ENCODE measurements at places on chromosomes 4 and X.

GRCh38 chr4:145530189-145530588 lies 48.5 kb downstream of the SMAD1 start:
- no peak for DNase-seq

DNA sequence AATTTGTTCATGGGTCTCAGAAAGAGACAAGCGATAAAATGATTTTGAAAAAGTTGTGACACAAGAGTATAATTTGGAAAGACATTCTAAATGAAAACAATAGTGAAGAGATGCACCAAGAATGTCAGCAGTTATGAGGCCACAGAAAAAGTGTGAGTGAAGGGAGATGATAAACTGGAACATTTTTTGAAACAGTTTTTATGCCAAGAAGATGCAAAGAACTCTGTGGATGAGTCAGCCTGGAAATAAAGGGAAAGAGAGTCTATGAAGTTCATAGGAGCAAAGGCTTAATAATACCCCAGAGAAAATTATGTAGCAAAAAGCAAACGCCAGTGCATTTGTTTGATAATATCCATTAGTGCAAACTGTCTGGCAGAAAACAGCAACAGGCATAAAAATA lies 188.4 kb upstream of the TBC1D9 start:
- DNase-seq, result peak; percentile 87

GRCh38 chrX:135484641-135485289 lies 35.7 kb upstream of the INTS6L start:
- DNase-seq, result peak; percentile 46

GRCh38 chrX:23980011-23980441 lies 47.0 kb downstream of the KLHL15 start:
- no peak for DNase-seq

DNA sequence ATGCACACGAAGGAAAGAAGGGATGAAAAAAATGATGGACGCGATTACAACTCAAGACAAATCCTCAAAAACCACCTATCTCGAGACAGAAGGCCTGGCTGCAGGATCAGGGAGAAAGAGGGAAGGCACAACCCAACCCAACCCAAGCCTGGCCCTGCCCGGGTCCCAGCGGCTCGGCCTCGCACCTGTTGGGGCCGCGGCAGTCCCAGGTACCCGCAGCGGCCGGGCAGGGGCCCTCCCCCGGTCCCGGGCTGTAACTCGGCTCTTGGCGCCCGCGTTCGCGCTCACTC lies 464 bp downstream of the RASGEF1B start:
- no peak for DNase-seq

DNA sequence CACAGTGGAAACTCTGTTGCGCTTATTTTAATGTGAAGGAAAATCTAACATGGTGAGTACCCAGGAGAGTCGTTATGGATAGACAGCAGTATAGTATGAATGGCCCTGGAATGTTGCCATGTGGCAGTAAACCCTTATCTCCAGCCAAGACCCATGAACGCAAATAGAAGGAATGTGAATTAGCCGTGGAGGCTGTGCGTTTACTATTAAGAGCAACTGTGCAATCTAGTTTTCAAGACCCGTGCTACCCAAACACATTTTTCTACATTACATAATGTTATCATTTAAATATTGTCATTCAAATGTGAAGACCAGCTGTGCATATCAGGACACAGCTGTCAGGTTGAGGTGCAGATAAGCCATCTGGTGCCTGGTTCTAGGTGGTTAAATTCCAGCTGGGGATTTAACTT lies 13.3 kb upstream of the AGA start:
- peak; percentile 59 for DNase-seq

DNA sequence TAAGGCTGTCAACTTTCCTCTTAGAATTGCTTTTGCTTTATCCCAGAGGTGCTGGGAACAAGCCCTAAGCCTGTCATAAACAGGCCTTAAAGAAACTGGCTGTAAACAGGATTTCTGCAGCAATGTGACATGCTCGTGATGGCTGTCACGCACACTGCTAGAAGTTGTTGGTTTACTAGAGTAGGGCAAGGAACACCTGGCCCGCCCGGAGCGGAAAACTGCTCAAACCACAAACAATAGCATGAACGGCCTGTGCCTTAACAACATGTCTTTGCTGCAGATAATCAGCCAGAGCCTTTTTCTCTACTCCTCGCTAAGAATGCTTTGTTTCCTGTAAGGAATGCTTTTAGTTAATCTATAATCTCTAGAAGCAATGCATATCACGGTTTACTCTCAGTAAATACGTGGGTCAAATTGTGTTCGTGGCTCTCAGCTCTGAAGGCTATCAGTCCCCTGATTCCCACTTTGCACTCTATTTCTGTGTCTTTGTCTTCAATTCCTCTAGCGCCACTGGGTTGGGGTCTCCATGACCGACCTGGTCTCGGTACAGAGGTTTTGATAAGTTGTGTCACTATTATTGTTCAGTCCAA lies 318.3 kb downstream of the GLUD2 start:
- DNase-seq, result no peak

DNA sequence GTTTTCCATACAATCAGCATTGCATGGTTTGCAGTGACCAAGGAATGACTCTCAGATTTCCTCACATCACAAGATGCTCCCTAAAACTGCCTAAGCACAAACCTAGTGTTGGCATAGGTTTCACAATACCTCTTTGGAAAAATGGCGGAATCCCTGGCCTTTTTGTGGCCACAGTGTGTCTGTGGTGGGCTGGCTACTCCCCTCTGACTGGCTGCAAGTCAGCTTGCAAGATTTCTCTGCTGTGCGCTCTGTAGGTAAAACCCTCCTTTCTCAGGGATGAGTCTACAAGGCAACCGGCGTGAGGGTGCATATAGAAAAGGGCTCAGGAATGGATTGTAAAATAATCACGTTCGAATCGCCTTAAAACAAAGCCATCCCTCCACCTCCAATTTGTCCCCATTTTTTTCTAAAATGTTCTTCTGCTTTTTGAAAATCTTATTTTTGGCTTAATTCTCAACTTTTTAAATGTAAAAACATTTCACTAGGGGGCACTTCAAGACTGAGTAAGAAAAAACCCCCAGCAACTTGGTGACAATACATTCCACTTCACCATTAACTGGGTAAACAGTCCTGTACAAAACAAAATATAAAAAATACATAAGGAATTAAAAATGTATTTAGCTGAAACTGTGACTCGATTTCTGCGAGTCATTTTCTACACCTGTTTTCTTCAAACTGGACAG lies 235.6 kb downstream of the STIM2 start:
- DNase-seq, result no peak

- no peak for DNase-seq
Measured at GRCh38 chrX:121165930-121166359, 118.5 kb downstream of the GLUD2 start.

- no peak for DNase-seq
Measured at GRCh38 chr4:84051089-84051488, 448.0 kb downstream of the NKX6-1 start.

DNA sequence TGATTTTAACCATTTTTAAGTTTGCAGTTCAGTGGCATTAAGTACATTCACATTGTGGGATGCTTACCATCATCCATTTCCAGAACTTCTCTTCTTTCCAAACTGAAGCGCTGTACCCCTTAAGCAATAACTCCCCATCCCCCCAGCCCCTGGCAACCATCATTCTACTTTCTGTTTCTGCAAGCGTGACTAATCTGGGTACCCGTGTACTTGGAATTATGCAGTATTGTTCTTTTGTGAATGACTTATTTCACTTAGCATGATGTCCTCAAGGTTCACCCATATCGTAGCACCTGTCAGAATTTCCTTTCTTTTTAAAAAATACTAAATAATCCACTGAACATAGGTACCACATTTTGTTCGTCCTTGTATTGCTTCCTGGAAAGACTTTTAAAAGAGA lies 32.9 kb downstream of the USP9X start:
- DNase-seq, result no peak

- no peak for DNase-seq
Measured at GRCh38 chrX:25001808-25002660, 13.7 kb downstream of the ARX start.

- no peak for DNase-seq
Measured at GRCh38 chr4:6128221-6128850, 72.0 kb downstream of the JAKMIP1 start.

DNA sequence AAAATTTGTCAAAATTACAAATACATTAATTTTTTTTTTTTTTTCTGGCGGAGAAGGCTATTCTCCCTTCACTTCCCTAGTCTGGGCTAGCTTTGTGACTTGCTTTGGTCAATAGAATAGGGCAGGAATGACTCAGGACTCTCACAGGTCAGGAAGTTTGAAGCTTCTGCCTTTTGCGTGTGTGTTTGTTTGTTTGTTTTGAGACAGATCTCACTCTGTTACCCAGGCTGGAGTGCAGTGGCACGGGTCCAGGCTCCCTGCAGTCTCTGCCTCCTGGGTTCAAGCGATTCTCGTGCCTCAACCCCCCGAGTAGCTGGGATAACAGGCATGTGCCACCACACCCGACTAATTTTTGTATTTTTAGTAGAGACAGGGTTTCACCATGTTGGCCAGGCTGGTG lies 55.9 kb upstream of the USP9X start:
- no peak for DNase-seq

DNA sequence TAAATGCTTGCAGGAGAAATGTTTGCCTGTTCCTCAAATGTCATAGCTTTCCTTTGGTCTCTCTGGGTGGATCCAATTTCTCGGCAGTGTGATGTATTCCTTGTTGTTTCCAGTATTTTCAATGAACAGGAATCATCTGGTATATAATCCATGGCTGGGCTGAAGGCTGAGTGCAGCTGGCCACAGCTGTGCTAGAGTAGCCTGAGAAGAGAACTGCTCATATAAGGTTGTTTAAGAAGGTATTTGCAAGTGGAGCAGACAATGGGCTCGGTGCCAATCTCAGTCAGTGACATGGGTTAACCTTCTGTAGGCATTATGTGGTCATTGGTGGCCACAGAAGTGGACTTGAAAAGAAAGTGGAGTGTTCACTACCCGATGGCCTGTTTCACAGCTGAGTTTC lies 390.3 kb downstream of the SPRY1 start:
- peak; percentile 33 for DNase-seq

- DNase-seq, result no peak
Measured at GRCh38 chr4:62717154-62717553, 1517.0 kb downstream of the ADGRL3 start.

- DNase-seq, result peak; percentile 35
Measured at GRCh38 chr4:141668200-141668910, 32.0 kb downstream of the IL15 start.

DNA sequence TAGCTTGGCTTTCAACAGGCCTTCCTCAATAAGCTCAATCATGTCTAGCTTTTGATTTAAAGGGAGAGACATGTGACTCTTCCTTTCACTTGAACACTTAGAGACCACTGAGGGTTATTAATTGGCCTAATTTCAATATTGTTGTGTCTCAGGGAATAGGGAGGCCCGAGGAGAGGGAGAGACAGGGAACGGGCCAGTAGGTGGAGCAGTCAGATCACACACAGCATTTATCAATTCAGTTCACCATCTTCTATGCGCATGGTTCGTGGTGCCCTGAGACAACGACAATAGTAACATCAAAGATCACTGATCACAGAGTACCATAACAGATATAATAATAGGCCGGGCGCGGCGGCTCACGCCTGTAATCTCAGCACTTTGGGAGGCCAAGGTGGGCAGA lies 17.8 kb downstream of the ZNF81 start:
- DNase-seq, result peak; percentile 18

DNA sequence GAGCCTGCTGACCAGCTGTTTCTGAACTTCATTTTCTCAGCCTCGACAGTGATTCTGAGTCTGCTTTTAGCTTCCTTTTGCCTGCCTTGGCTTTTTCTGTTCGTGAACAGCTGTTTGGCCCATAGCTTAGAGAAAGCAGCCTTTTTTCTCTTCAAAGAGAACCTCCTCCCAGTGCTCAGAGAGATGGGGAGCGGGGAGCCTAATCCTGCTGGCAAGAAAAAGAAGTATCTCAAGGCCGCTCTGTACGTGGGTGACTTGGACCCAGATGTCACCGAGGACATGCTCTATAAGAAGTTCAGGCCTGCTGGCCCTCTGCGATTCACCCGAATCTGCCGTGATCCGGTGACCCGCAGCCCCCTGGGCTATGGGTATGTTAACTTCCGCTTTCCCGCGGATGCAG lies 756 bp downstream of the PABPC5 start:
- peak; percentile 3 for DNase-seq

DNA sequence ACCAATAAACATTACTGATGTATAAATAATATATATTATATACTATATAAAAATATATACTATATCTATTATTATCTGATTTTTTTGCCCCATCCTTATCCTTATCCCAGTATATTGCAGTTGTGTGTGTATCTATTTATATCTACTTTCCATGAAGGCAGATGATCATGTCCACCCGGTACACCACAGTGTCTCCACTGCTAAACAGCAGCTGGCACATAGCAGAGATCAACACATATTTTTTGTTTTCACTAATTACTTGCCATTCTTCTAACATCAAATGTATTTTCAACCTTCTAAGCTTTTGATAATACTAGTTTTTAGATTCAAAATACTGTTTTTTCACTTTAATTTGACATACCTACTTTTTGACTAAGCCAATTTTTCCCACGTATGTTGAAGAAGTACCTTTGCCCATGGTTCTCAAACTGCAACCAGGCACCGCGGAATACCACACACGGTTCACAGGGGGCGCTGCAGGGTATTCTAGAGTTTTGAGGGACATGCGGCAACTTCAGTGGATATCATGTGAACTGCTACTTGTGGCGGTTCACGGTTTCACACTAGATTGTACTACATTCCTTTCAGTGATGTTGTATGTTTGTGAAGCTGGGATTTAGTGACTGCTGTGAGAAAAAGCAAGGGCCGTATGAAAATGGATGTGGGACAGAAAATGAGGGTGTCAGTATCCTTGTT lies 182.5 kb upstream of the NPY2R start:
- peak; percentile 9 for DNase-seq

DNA sequence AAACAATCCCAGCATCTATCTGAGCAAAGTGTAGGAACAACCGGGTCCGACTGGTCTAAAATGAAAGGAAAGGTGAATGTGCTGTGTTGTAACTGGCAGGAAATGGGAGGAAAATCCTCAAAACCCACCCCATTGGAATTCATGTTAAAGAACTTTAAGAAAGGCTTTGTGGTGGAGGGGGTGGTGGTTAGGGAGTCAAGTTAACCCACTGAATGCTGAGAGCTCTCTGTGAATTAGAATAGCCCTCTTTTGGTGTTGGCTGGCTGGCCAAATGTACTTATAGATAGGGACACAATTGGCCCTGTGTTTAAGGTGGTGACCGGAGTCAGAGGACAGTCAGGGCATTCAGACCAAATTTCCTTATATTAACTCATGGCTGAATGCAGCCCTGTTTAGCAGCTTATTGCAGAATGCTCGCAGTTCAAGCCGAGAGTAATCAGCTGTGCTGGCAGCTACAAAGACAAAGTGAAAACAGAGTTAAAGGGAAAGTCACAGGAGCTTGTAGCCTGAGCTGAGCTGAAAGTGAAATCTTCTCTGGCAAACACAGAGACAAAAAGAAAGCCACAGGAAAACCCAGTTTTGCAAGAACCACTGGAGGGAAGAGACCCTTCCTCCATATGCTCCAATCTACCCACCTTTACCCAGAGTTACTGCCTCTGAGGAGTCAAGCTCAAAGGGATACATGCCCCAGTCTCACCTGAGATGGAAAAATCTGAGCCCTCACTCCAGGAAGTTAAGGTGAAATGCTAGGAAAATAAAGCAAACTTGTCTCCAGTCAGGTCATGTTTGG lies 38.5 kb upstream of the UGT2B7 start:
- no peak for DNase-seq

DNA sequence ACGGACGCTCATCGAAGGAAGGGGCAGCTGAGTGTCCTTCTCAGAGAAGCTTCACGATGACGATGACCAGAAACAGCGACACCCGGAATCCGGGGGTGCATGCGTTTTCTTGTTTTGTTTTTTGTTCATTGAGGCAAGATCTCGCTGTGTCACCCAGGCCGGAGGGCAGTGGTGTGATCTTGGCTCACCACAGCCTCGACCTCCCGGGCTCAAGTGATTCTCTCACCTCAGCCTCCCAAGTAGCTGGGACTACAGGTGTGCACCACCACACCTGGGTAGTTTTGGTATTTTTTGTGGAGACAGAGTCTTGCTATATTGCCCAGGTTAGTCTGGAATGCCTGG lies 19.8 kb downstream of the DGKQ start:
- no peak for DNase-seq

Measured in fibroblast of skin of scalp (primary cell).